ENCODE measurements at places on chromosomes 3 and 15.

DNA sequence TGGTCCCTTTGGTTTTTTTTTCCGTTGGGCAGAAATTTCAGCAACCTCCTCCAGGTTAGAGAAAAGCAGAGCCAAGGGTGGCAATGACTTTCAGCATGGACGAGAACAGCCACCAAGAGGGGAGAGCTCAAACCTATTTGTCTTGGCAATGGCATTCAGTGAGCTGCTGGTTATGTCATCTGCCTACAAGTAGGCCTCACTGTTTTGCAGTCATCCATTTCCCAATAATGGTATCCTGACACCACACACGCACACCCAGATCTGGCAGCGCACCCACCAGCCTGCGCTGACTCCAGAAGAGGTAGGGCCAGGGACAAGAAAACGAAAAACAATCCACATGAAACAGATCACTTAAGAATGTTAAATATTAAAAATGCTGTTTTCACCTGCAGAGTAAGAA is 92.3 kb downstream of the MAGI1 start:
- DNase-seq = no peak

DNA sequence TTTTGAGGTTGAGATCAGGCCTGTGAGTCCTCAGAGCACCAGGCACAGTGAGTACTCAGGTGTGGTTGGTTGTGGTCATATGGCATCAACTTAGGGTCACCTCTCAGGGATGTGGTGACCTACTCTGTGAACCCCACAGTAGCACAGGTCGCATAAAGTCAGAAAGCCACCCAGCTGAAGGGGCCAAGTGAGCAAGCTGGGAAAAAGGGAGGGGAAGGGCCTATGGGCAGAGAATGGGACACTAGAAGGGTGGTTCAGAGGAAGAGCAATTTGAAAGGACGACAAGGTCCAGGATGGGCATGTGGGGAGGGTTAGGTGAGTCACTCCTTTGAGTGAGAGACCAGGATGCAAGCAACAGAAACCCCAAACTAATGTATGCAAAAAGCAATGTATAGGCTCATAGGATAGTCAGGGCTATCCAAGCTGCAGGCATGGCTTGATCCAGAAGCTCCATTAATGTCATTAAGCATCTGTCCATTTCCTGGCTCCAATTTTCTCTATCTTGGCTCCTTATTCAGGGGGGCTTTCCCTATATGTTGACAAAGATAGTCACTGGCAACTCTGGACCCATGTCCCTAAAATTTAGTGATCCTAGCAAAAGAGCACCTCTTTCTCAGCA is 33.5 kb downstream of the HMCES start:
- DNase-seq = no peak

DNA sequence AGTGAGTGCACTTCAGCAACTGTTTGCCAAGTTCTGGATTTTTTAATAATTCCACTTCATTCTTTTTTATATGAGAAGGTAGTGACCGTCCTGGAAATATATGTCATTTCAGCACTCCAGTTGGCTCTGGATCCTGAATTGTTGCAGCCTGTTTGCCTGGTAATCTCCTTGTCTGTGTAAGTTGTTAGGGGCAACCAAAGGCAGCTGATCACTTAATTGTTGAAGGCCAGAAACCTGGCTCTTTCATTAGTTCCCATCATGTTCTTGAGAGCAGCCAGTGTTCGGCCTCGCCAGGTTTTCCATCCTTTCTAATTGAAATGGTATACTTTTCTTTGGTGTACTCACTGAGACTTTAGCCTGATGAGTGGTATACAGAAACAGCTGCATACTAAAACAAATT is 168.6 kb downstream of the SOX2 start:
- no peak for DNase-seq

DNA sequence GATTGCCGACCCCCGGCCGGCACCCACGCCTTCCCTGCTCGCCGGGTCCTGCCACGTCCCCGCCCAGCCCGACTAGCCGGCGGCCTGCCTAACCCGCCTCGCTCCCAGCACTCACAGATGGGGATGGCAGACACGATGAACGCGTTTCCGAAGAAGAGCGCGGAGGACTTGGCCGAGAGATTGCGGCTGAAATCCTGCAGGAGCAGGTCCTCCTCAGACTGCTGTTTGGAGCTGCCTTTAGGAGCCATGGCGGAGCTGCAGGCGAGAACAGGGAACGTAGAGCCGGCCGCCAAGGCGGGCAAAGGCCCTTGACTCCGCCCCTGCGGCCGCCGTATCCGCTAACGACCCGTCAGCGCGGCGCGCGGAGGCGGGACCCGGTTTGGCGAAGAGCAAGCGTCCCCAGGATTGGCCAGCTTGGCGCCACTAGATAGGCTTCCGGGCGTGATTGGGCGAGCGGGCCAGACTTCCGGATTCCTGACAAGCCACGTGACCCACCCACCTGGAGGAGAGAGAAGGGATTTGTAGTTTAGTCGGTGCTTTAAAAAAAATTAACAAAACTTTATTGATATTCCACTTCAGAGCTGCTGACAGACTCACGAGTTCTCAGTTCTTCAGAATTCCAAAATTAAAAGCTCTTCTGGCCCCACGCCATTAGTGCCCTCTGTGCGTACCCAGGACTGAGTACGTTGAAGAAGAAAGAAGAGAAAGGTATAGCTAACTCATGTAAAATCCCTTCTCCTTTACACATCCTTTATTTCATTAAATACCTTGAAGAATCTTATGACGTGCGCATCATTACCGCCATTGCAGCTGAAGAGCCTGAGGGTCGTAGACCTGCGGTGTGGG is at the start of gene SSR3:
Gene SSR3 (minus strand): TSS at position 276 of the 846 bp plus-strand sequence. CDS start 28 bp downstream, at position 248.
- DNase-seq = peak; percentile 92

- DNase-seq = no peak
Measured at GRCh38 chr3:174023421-174023820, 625.9 kb downstream of the NLGN1 start.

GRCh38 chr3:149673393-149673792 is 15.6 kb upstream of the WWTR1 start:
- DNase-seq = no peak

GRCh38 chr3:12308517-12308916 is 19.6 kb downstream of the PPARG start:
- DNase-seq = no peak

Data from GF-D8 (cell line).